ENCODE measurements at places on chromosomes 5 and 9.
A peak's percentile ranks its signal among the peaks of the same experiment; 100 is the strongest.

DNA sequence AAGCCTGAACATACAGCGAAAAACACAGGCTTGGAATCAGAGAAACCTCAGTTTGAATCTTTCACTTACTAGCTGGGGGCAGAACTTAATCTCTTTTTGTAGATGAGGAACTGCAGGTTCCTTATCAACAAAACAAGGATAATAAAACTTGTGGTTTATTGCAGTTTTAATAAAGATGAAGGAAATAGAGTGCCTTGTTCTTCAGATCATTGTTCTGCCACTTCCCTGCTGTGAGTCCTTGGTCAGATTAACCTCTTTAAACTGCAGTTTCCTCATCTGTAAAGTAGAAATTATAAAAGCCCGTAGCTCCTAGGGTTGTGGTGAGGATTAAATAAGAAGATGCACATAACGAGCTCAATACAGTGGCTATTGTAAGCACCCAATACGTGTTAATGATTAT, 57.4 kb downstream of the FEM1C start:
- no peak for DNase-seq

DNA sequence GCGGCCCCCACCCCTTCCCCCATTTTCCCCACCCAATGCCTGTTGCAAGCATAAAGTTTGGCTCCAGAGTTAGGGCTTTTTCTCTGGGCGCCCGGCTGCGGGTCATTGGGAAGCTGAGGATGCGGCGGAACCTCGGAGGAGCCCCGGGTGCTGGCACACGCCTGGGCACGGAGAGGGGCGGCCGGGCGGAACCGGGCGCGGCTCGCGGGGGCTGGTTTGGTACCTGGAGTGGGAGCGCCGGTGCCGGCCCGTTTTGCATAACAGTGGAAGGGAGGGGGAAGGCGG, 1.2 kb downstream of the PPARGC1B start:
- DNase-seq, result peak; percentile 47

- DNase-seq, result no peak
These were observed 70.3 kb upstream of the VCAN start for GRCh38 chr5:83401122-83401731.

GRCh38 chr5:28957450-28957849, 1919.1 kb upstream of the CDH9 start:
- no peak for DNase-seq

DNA sequence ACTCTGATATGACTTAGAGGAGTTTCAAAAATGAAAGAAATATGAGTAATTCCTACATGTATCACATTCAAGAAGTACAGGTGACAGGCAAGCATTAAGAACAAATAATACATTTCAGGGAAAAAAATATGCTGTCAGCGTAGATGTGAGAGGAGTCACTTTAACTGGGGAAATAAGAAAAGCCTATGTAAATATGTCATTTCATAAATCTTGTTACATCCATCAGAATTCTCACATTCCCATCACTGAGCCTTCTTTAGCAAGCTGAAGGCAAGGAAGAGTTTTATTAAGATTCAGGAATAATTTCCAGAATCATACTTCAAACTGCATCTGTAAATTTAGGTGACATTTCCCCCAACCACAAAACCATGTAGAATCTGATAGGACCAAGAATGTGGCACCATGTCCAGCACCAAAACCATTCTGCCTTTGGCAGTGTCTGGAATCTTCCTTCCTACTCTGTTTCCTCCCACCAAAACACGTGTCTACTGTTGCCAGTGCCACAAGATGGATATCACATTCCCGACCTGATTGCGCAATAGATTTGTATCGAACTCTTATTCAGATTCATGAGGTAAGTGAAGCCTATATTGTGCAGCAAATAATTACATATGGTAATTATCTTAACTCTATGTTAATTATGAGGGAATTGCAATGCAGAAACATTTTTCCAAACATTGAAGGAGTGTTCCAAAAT, 690.9 kb downstream of the ISL1 start:
- DNase-seq, result no peak

DNA sequence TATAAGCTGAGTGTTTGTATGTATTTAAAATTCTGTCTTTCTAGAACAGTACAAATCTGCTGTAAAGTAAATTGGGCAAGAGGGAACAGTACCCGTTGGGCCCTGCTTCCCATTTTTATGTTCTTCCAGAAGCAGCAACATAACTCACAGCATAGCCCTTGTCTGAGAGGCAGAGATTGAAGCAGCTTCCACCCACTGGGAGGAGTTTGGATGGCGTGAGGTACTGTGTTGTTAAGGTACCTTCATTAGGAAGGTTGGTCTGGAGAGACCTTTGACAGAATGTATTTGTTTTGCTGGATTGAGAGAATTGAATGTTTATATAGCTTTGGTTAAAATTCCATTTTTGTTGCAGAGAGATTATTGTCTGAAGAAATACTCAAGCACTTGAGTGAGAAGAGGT, 24.8 kb downstream of the RAI14 start:
- DNase-seq, result no peak

GRCh38 chr9:88926781-88927505, 64.3 kb upstream of the S1PR3 start:
- DNase-seq, result no peak

- DNase-seq, result no peak
These were observed 570.6 kb downstream of the EFNA5 start for GRCh38 chr5:107100121-107100520.

DNA sequence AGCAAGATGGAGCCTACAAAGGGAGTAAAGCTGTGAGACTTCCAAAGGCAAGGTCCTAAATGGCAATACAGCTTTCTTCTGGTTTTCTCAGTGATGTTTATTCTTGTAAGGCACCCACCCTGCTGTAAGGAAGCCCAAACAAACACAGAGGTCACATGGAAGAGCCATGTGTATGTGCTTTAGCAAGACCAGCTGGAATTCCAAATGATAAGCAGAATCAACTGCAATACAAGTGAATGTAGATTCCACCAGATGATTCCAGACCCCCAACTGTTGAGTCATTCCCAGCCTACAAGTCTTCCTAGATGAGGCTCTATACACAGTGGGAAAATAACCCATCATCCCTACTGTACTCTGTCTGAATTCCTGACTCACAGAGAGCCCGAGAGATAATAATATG, 122.8 kb downstream of the DEPDC1B start:
- DNase-seq, result no peak

DNA sequence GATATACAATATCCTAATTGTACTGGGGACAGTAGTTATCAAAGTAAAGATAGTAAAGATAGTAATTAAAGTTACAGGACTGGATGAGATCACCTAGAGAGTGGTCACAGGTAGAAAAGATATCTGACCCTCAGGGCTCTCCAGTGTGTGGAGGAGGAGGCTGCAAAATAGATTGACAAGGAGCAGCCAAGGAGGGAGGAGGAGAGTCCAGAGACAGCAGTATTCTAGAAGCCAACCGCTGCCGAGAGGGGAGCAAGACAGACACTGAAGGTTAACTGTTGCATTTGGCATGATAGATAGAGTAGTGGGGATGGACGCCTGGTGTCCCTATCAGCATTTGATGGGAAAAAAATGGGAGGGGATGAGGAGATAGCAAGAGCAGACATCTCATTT, 17.0 kb upstream of the F2RL1 start:
- no peak for DNase-seq

- no peak for DNase-seq
These were observed 113.9 kb downstream of the ARHGAP26 start for GRCh38 chr5:142884029-142884428.

DNA sequence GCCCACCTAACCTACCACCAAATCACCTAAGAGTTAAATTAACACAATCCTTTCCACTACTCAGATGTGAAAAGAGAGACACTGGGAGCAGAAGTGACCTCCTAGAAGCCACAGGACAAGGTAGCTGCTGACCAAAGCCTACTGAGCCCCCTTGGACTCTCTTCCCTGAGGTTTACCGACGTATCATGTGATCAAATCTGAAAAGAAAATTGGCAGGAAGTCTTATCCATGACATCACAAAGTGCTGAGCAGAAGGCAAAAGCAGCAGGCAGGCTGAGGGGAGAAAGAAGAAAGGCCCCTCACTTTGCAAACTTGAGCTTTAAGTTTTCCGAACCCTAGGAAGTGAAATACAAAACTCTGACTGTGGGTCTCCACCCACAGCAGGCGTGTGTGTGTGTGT, 11.1 kb downstream of the PRELID2 start:
- no peak for DNase-seq

- DNase-seq, result no peak
These were observed 81.6 kb upstream of the CKMT2 start for GRCh38 chr5:81151546-81151945.

- DNase-seq, result no peak
These were observed 99.8 kb downstream of the ACTL7B start for GRCh38 chr9:108755979-108756378.

- DNase-seq, result no peak
These were observed 2.1 kb downstream of the PCDHGA4 start for GRCh38 chr5:141356950-141357349.

DNA sequence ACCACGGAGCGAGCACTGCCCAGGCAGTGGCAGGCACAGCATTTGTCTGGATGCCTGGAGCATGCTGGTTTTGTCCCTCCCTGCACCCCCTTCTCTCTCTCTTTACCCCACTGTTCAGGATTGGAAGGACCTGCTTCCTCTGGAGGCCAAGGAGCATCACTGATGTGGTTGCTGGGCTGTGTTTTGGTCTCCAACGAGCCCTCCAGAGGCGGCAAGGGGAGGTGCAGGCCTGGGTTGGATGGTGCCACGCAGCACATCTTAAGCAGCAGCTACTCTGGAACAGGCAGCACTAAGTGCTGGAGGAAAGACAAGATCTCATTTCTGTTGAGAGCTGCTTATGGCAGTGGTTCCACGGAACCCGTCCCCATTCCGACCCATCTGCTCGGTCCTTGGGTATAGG, 139.6 kb downstream of the CMYA5 start:
- DNase-seq, result no peak

GRCh38 chr5:138725818-138726416, 27.3 kb upstream of the CTNNA1 start:
- DNase-seq, result no peak

DNA sequence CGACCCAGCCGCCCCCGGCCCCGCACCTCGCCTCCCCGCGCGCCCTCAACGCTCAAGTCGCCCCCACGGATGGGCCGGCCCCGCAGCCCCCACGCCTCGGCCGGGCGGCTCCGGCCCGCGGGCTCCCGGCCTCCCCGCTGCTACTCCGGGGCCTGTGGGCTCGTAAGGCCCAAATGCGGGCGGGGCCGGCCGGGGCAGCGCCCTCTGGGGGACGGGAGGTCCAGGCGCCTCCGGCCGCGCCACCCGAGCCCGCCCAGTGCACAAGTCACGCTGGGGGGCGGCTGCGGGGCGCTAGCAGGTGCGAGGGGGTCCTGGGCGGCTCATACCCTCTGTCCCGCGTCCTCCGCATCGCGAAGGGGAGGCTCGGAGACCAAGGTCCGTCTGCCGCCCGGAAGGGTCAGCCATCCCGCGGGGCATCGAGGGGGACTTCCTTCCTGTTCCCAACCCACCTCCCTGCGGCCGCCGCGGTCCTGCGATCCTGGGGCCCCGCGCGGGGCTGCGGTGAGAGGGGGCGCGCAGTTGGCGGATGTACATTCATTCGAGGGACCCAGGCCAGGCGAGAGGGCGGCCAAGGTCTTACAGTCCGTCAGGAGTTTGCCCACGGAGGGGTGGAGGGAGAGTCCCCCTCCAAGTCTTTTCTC, at the start of gene CIZ1:
TSS of gene CIZ1 (minus strand) at position 167 of the 641 bp plus-strand sequence. CDS start 715 bp downstream, outside the sequence.
- peak; percentile 84 for DNase-seq

GRCh38 chr5:35188031-35188457, 42.2 kb downstream of the PRLR start:
- no peak for DNase-seq

DNA sequence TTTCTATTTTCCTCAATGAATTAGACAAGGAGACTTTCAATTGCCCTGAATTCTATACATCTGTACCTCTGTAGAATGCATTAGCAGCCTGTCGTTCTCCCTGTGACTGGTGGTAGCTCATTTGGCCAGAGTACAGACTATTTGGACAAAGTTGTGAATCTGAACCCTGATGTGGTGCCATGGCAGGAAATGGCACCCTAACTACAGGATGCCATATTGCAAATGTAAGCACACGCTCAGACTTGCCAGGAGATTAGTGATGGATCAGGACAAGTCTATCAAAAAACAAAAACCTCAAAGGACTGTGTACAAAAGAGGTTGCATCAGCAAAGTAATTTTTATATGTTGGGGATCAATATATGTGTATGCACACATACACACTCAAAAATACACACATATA, 58.3 kb downstream of the SVEP1 start:
- no peak for DNase-seq

- DNase-seq, result no peak
These were observed 848.0 kb downstream of the PTPRD start for GRCh38 chr9:9764821-9765220.

DNA sequence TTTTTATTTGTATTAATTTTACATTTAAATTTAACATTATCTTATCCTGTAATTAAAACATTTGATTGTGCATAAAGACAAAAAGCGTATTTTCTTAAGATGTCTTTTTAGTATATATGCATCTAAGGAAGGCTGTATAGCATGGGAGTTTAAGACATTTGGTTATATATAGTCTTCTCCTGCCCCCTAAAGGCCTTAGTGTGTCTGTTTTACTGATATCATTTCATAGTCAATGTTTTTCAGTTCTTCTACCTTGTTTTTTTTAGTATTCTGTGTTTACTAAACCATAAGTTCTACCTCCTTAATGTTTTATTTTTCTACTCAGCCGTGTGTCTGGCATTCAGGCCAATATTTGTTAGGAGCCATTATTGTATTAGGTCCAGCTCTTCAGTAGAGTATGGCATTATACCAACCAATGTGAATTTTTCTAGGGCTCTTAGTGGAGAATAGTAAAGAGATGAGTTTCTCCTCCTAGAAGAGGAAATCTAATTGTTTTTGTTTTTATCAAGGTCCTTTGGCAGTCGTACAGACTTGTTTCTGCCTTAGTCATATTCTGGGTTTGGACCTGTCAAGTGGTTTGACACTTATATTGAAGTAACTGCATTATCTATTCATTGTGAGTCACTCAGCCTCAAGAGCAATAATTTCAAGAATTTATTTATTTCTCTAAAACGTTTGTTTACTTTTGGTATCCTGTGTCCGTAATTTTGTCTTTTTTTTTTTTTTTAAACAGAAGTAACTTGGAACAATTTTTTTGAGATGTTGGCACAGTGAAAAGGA, 74.8 kb downstream of the SLF1 start:
- no peak for DNase-seq

DNA sequence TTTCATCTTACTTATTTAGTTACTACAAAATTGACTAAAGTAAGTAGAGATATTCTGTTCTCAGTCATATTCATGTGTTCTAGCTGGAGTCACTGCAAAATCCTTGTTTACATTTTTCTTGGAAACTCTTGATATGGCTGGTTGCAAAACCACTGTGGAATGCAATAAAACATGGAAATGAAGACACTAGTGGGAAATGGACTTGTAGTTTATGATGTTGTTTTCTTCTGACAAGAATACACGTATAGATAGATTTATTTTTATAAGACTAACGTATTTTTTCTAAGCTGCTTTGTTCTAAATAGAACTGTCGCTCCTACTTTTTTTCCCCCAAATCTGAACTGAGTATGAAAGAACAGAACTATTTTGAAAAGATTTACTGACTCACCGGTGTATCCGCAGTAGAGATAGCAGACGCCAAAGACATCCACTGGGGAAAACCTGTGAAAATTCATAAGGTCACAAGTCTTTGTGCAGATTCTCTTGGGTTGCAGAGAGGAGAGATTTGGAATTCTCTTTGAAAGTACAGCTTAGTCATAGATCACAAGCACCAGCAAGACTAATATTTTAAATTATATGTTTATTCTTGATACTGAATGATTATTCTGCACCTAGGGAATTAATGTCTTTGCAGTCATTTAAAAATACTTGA, 119.6 kb upstream of the TAF11L2 start:
- no peak for DNase-seq

- DNase-seq, result no peak
These were observed 107.2 kb upstream of the NFIL3 start for GRCh38 chr9:91530829-91531228.

Data from activated CD4-positive, CD25-positive, alpha-beta regulatory T cell treated with anti-CD3 and anti-CD28 coated beads, Interleukin-2, amount 50 U/mL, for 72 hours (primary cell).